Right cardiac atrium (tissue), 5 donors: ENCODE measurements at places on chromosomes 4 and X. TPM values are rescaled to one million over a fixed set of nuclear protein-coding genes. Genes with fewer than 3 reads are reported as not detected.
A peak's percentile ranks its signal among the peaks of the same experiment; 100 is the strongest.

GRCh38 chr4:2062168-2062807 is 3.2 kb downstream of the NAT8L start:
- no peak for DNase-seq

DNA sequence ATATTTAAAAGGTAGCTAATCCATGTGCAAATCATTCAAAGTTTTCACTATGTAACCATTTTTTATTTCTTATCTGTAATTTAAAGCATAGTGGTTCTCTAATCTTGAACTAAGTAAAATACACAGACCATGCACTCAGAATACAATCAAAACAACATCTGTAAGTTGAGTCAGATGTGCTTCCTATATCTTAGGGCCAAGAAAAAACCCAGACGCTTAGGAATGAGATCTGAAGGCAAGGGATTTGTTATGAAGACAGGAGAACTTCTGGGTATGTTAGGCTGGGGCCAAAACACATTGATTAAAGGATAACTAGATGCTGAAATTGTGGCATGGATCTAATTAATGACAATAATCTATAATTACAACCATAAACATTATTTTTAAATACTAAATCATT is 120.3 kb downstream of the PDE5A start:
- no peak for DNase-seq

- no peak for DNase-seq
Measured at GRCh38 chr4:109801895-109802319, at the start of gene CFI. TSS of gene CFI (minus strand) at chr4:109801999. CDS start at chr4:109801971, 28 bp downstream.

DNA sequence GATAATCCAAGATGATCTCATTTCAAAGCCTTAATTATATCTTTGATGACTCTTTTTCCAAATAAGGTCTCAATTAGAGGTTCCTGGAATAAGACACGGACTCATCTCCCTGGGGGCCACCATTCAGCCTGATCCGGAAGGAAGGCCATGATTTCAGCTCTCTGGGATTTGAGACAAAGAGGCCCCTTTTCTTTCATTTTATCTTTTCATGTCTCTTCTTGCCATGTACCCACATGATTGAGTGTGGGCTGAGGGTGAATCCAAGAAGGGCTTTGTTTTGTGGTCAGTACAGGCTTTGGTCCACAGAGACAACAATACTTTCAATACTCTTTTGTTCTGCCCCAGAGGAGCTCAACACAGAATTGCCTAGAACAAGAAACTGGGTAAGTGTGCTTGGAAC is 261.2 kb downstream of the TRIML1 start:
- no peak for DNase-seq

DNA sequence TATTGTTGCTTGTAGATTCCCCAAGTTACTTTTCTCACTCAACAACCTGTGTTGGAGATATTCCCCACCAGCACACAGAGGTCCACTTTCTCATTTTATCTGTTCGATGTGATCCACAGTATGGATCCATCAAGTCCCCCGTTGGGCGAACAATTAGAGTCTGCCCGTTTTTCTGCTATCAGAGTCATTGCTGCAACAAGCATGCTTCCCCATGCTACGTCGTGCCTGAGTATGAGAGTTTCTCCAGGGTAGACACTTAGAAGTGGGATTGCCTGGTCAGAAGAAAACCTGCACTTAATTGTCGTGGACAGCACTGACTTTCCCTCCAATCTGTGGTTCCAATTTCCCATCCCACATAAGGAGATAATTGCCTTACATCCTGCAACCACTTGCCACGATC is 62.7 kb upstream of the SHOX start:
- DNase-seq: no peak

- peak; percentile 72 for DNase-seq
Measured at GRCh38 chr4:113979148-113979904, at the start of gene ARSJ. TSS of gene ARSJ (minus strand) at chr4:113979647. CDS start at chr4:113978834, 813 bp downstream.

DNA sequence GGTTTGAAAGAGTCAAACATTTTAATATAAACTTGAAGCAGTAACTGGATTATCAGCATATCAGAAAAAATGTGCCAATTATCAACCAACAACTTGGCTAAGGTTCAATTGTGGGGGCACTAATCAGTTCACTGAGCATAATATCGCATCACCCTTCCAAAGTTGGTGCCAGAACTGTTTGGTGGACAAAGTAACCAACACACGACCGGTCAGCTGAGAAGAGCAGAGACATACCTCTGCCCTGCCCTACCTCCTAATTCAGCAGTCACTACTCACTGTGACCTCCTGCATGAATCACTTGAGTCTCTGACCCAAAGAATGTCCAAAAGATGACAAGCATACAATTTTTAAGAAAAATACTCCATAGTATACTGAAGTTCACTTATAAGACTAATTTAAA is 53.2 kb downstream of the TSPAN5 start:
- DNase-seq: no peak

DNA sequence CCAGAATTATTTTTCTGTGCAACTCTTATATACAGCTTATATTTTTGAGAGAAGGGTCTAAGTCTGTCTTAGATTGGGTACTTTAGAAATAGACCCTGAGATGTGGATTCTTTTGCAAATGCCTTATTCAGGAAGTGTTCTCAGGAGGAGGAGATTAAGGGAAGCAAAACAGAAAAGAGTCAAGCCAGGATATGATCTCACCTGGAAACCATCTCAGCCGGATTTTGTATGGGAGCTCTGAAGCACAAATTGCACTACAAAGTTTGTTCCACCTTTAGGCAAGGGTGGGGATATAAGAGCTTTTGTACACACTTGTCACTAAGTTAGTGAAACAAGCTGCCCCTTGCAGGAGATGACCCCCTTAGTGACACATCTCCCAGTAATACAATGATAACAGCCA is 121.2 kb upstream of the GRPR start:
- DNase-seq: no peak

DNA sequence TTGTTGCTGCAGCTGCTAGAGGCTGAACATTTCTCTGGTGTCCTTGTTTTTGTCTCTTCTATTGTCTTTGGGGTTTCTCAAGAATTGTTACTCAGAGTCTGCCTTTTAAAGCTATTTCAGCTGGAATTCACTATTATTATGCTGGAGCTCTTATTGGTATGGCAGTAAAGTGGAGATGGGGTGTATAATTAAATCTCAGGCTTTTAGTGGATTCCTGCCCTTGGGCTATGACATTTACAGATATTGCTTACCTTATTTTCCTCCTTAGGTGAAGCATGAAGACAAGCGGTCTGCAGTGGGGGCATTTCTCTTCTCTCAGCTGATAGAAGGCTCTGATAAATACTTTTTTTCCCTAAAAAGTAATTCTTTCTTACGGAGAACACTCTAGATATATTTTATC is 1656.6 kb upstream of the IGFBP7 start:
- DNase-seq: no peak

DNA sequence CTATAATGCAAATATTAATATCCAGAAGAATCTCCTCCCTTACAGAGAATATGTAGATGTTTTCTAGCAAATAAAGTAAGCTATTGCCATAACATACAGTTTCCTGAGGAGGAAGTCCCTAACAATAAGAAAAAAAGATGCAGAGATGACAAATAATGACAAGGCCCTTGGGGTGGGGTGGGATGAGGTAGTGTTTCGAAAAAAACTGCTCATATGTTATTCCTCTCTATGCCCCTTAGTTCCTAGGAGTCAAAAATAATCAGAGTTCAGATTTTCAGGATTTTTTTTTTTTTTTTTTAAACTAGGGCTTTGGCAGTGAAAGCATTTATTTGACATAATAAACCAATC is 99.0 kb downstream of the ZAR1 start:
- no peak for DNase-seq

DNA sequence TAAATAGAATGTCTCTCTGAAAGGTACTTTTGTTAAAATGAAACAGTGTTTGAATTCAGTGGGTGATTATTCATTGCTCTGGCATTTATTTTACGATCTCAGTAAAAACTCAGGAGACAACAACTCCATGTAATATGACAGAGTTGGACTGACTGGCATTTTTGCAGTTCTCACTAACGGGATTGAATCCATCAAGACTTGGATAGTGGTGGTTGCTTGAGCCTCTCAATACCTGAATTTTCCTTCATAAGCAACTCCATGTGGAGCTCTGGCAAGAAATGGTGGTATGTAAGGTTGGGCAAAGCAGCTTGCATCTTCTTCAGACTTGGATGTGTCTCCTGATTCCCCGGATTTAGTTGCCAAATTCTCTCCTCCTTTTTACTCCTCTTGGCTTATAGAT is 72.7 kb downstream of the FRMPD4 start:
- DNase-seq: no peak

- peak; percentile 46 for DNase-seq
Measured at GRCh38 chr4:3307891-3308575, 15.2 kb downstream of the RGS12 start.

DNA sequence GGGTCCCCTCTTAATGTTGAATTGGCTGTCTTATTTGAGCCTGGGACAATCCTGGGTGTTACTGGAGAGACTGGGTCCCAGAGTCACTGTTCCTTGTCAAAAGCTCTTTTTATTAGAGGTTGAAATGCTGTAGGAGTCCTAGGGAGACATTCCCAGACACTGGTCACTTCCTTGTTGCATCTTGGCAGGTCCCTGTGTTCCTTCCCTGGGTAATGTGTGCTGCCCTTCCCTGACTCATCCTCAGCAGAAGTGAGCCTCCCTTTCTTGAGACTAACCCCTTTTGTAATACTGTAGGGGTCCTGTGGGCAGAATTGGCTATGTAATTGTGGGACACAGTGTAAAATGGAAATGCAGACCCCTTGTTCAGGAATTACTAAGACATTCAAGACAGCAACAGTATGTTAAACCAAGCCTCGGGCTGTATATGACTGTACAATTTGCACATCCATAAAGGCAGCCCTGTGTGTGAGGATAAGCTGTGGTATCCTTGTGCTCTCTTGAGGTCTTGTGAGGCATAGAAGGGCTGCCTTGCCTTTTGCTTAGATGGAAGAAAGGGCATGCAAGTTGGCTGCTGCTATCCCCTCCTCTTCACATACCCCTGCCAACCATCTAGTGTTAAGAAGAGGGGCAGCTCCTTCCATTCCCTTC is 53.5 kb downstream of the DCLK2 start:
- DNase-seq: no peak

GRCh38 chr4:27568236-27568951 is 707.8 kb downstream of the STIM2 start:
- DNase-seq: no peak

DNA sequence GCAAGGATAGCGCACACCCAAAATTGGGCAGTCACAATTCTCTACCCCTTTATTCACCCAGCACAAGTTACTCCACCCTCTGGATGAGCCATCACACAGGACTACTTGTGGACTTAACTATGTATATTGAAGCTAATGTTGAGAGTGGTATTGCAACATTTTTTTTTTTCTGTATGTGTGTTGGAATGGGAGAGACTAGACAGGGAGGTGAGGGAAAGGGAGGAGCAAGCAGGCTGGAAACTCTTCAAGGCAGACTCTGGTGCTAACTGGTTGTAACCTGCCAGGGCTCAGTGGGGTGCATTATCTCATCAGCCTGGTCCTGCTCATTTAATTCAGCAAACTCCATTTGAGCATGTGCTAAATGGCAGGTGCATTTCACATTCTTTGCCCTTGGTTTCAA is 18.4 kb upstream of the CWH43 start:
- DNase-seq: no peak

DNA sequence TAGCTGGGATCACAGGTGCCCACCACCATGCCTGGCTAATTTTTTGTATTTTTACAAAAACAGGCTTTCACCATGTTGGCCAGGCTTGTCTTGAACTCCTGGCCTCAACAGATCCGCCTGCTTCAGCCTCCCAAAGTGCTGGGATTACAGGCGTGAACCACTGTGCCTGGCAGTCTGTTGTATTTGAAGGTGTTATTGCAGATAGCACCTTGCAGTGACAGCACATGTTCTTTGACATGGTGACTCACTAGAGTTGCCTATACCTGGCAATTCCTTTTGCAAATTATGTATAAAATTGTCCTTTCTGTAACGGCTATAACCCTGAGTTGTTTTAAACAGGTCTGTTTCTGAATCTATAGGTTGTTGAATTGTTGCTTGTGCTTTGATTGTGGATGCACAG is 7.9 kb downstream of the OGT start:
- no peak for DNase-seq

DNA sequence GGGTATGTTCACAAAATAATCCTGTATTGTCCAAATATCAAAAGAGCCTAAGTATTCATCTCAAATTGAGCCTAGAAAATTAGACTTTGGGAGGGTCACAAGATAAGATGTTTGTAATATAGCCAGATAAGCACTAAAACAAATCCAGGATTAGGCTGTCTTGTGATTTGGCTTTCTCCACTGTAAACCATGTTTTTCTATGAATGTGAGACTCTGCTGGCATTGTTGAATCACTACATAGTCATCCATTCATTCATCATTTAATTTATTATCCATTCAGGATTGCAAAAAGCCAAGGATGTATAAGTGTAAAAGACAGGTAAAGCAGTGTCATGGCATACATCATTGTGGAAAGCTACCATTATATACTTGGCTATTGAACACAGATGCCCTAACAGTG is 148.0 kb downstream of the GRID2 start:
- DNase-seq: no peak

DNA sequence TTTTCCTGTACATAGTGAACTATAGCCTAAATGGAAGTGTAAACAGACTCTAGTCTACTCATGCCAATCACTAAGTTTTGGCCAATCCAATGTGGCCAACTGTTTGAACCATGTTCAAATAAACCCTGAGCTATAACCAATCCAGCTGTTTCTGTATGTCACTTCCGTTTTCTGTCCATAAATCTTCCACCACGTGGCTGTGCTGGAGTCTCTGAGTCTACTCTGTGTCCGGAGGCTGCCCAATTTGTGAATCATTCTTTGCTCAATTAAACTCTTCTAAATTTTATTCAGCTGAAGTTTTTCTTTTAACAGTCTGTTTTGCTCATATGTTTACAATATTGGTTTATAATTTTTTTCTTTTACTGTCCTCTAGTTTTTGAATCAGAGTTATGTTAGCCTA is 112.3 kb upstream of the BANK1 start:
- no peak for DNase-seq

- no peak for DNase-seq
Measured at GRCh38 chrX:13128104-13128503, 83.7 kb upstream of the FAM9C start.

GRCh38 chr4:143025081-143025704 is 159.5 kb upstream of the USP38 start:
- DNase-seq: no peak

GRCh38 chr4:27005501-27005900 is 144.9 kb downstream of the STIM2 start:
- DNase-seq: no peak

- no peak for DNase-seq
Measured at GRCh38 chrX:15483891-15484290, 9.2 kb downstream of the PIR start.

DNA sequence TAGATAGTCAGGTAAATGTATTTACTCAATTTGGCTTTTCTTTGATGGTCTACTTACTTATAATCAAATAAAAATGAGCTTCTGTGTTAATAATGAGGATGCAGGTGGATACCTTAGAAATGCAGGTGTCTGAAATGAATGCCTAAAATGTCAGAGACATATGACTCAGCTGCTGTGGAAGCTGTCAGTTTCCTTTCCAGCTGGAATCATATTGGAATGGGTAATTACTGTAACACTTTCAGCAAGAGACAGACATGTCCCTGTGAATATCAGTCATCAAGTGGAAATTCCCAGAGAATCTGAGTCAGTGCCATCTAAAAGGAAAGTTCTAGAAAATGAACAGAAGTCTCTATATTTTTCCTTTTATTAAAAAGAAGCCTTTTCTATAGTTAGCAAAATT is 783.0 kb upstream of the AADAT start:
- no peak for DNase-seq

TLR3 gene
- 8.2 TPM for total RNA-seq

SERPINA7 gene
- total RNA-seq: not detected

CLRN2 gene
- not detected for total RNA-seq

EDA2R gene
- 0.89 TPM for total RNA-seq

IL9R gene
- total RNA-seq: not detected

RBMX2 gene
- total RNA-seq: 12.6 TPM

SMPX gene
- 442 TPM for total RNA-seq

GUCY1A1 gene
- 43.6 TPM for total RNA-seq

FAM90A26 gene
- not detected for total RNA-seq

CTAG1B gene
- not detected for total RNA-seq
